Stimulated activated CD4-positive, alpha-beta T cell treated with anti-CD3 and anti-CD28 coated beads, Interleukin-1b, Interleukin-23, amount 100 ng/mL, for 1 hour (primary cell): ENCODE measurements at places on chromosomes 2 and 18.
A peak's percentile ranks its signal among the peaks of the same experiment; 100 is the strongest.

DNA sequence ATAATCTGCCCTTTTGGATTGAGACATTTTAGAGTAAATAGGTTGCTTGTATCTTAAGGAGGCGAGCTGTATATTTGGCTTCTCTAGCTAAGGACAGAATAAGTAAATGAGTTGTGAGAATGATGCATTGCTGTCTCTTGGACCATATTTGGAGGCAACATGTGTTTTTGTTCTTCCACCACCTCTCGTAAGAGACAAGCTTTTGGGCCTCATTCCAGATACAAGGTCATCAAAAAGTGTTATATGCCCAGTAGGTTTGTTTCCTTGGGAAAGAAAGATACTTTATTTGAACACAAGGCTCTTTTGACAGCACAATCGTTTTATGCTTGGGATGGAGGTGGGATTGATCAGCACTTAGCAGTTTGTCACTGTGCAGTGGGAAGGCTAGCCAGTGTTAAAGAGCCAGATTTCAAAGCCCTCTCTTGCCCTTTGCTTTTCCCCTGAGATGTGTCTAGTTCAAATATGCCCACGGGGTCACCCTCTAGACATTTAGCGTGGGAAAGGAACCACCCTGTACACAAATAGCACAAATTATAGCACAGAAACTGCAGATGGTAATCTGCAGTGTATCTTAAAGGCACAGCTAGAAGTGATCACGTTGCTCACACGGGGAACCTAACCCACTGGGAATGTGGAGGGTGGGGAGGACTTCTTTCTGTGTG is 131.3 kb downstream of the MAP4K4 start:
- no peak for DNase-seq

- no peak for DNase-seq
Measured at GRCh38 chr2:191127235-191127634, 23.6 kb downstream of the STAT4 start.

GRCh38 chr2:168594778-168595177 is 138.7 kb downstream of the CERS6 start:
- DNase-seq = no peak

DNA sequence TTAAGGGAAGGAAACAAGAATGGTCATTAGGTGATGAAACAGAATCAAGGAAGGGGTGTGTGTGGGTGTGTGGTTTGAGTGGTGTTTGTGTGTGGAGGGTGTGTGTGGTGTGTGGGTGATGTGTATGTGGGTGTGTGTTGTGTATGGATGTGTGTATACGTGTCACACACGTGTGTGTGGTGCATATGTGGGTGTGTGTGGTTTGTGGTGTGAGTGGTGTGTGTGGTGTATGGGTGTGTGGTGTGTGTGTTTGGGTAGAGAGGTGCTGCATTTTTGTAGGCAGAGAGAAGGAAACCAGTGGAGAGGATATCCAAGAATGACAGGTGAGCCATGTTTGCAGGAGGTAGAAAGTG is 1.1 kb upstream of the CEP192 start:
- no peak for DNase-seq

DNA sequence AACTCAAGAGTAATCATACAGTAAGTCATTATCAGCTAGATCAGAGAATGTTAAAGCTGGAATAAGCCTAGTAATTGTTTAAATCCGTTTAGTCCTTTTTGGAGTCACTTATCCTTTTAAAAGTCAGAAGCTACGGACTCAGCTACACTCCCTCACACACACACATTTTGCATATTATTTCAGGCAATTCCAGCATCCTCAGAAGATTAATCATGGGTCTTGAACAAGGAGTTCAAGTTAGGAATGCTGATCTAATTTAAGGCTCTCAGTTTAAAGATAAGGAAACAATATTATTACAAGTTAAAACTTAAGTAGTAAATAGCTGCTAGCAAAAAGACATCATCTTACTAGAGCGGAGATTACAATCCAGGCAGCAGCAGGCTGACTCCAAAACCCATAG is 74.3 kb downstream of the GTF3C3 start:
- DNase-seq = no peak

- DNase-seq = no peak
Measured at GRCh38 chr18:12257996-12258718, 4.0 kb downstream of the CIDEA start.

DNA sequence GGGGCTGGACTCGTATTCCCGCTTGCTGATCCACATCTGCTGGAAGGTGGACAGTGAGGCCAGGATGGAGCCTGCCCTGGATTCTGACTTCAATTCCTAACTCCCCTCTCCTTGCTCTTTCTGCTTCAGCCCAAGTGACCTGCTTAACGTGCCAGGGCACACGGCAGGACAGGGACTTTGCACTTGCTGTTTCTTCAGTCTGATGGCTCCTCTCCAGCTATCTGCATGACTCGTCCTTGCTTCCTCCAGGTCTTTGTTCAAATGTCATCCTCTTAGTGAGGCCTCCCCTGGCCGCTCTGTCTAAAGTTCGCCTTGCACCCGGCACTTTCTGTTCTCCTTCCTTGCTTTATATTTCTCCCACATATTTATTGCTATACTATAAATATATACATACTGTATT is 357.6 kb downstream of the MTX2 start:
- DNase-seq = no peak

DNA sequence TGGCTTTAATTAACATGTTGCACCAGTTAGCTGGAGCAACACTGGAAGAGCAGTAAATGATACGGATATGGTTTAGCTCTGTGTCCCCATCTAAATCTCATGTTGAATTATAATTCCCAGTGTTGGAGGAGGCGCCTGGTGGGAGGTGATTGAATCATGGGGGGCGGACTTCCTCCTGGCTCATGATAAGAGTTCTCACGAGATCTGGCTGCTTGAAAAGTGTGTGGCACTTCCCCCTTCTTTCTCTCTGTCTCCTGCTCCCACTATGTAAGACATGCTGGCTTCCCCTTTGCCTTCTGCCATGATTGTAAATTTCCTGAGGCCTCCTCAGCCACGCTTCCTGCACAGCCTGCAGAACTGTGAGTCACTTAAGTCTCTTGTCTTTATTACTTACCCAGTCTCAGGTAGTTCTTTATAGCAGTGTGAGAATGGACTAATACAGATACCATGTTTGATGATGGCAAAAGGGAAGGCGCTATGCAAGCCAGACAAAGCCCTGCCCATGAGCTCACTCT is 963.6 kb downstream of the SOCS6 start:
- no peak for DNase-seq

GRCh38 chr18:60421356-60422118 is 49.0 kb upstream of the MC4R start:
- no peak for DNase-seq

DNA sequence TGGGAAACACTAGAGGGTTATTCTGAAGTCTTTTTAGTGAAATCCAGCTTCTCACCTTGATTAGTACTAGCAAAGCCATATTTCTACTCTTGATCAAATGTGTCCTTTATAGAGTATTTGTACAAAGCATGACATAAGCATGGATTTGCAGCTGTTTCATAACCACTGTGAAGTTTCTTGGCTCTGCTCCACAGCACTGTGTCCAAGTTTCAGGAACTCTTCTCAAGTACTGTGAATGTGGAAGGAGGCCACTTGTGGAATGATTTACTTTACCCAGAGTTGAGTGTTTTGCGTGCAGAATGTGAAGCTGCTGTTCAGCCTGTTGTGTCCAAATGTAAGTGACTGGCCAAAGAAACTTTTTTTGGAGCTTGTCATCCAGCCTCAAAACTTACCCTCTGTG is 16.2 kb upstream of the MAPRE2 start:
- no peak for DNase-seq

DNA sequence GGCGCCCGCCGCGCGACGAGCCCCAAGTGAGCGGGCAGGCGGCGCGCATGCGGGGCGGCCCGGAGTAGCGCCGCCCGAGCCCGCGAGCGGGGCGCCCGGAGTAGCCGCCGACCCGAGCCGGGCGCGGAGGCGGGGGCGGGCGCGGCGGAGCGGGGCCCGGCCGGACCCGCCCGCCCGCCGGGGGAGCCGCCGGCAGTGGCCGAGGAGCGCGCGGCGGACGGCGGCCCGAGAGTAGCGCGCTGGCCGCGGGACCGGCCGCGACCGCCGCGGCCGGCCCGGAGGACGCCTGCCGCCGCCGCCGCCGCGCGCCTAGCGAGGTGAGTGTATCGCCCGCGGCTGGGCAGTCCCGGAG is at the start of gene GALNT1:
TSS of gene GALNT1 (plus strand) at position 195 of the 352 bp plus-strand sequence. CDS start 72,923 bp downstream, outside the sequence.
- no peak for DNase-seq

DNA sequence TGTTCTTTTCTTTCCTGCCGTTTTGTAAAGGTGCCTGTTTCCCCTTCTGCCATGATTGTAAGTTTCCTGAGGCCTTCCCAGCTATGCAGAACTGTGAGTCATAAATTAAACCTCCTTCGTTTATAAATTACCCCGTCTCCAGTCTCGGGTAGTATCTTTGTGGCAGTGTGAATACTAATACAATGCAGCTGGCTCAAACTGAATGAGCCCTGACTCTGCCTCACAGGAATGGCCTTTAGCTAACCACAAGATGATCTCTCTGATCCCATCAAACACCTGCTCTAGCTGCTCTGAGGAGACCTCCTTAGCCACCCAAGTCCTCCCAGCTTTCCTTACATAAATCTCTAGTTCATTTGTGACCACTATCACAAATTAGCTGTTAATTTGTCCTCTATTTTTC is 41.5 kb upstream of the CAB39 start:
- DNase-seq = no peak

- DNase-seq = no peak
Measured at GRCh38 chr2:48198371-48198770, 292.1 kb upstream of the FBXO11 start.

DNA sequence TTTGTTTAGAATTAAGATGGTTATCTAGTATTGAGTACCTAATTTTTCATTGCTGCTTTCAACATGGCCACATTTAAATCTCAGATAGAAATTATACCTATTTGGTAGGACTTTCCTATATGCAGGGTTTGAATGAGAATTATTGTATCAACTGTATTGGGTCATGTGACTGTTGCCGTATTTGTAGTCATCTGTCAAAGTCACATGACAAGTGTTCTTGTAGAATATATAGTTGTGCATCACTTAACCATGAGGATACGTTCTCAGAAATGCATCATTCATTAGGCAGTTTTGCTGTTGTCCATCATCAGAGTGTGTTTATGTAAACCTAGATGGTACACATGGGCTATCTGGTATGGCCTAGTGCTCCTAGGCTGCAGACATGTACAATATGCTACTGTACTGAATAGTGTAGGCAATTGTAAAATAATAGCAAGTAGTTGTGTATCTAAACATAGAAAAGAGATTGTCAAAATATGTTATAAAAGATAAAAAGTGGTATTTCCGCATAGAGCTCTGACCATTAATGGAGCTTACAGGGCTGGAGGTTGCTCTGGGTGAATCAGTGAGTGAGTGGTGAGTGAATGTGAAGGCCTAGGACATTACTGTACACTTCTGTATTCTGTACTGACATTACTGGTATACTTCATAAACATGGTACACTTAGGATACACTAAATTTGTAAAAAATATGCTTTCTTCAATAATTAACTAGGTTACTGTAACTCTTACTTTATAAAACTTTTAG is 123.7 kb downstream of the MAP4K4 start:
- DNase-seq = no peak

GRCh38 chr2:229852565-229852964 is 69.2 kb downstream of the TRIP12 start:
- DNase-seq = peak; percentile 7

DNA sequence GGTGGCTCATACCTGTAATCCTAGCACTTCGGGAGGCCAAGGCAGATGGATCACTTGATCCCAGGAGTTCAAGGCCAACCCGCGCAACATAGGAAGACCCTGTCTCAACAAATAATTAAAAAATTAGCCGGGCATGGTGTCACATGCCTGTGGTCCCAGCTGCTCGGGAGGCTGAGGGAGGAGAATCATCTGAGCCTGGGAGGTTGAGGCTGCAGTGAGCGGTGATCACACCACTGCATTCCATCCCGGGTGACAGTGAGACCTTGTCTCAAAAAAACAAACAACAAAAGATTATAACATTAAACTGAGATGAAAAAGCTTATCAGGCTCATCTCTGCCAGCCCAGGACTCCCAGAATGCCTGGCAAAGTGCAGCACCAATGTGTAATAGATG is 50.5 kb downstream of the PAPOLG start:
- no peak for DNase-seq

GRCh38 chr2:226337941-226338600 is 461.5 kb downstream of the IRS1 start:
- DNase-seq = no peak

DNA sequence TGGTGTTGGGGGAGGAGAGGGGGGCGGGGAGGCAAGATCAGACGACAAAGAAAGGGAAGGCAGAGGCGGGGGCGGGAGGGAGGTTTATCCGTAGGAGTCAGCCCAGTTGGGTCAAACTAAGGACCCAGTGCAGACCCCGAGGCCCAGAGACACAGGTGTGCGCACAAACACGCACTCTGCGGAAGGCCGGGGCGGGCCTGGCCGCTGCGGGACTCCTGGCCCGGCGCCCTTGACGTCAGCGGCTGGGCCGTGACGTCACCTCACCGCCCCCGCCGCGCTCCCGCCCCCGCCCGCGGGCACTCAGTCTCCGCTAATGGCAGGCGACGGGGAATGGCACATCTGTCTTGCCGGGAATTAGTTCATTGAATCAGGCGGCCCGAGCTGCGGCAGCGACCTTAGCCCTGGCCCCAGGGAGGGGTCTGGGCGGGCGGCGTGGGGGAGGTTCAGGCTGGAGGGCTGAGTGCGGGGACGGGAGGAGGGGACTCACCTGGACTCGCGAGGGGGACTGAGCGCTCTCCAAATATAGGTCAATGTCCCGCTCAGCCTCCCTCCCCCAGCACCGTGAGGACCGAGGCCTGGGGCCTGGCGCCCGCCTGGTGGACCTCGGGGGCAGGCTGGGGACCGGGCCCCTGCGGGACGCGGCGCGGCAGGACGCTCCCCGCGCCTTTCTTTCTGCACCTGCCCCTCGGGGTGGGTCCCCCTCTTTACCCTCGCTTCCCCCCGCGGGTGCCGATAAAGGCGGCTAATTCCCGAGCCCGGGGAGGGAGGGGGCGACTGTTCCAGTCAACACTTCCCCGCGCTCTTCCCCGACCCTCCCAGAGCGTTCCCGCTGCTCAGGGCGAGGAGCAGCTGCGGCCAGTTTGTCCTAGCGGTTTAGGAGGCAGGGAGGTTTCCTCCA is 15.5 kb upstream of the ECEL1 start:
- DNase-seq = no peak

DNA sequence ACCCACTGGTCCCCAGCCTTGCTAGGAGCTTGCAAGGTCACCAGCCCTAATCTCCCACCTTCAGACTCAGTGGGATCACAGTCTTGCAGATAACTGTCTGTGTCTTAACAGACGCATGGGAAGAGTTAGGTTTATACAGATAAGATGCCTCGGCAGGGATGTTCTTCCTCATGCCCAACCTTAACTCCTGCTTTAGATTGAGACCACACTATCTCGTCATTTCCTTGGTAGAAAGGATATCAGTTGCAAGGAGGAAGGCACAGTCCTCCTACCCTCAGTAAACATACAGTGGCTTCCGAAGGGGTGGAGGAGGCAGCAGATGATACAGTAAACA is 7.2 kb downstream of the NT5DC4 start:
- DNase-seq = no peak
